NCI-H2081 (cell line): ENCODE measurements at places on chromosomes 3 and 15.
A peak's percentile ranks its signal among the peaks of the same experiment; 100 is the strongest.

DNA sequence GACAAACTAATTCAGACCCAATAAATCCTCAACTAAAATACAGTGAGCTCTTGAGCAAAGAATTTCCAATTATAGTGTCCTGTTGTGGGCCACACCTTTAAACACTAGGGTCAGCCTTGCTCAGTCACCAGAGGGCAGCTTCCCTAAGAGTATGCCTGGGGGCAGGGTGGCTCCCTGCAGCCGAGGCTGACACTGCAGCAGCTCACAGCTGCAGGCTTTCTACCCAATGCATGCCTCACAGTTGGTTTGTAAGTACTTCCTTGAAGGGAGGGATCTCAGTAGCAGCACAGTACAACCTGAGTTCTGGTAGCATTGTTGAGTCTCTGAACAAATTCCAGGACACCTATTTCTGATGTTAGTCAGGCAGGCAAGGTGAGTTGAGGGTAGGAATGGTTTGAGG lies 335.6 kb downstream of the TUSC7 start:
- DNase-seq = no peak

DNA sequence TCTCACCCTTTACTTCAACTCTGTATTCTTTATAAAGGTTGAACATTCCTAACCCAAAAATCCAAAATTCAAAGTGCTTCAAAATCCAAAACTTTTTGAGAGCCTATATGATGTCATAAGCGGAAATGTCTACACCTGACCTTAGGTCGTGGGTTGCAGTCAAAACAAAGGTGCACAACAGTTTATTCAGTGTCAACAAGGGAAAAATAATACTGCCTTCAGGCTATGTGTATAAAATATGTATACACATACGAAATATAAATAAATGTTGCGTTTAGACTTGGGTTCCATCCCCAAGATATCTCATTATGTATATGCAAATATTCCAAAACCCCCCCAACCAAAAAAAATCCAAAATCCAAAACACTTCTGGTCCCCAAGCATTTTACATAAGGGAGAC lies 90.9 kb downstream of the STAG1 start:
- DNase-seq = no peak

DNA sequence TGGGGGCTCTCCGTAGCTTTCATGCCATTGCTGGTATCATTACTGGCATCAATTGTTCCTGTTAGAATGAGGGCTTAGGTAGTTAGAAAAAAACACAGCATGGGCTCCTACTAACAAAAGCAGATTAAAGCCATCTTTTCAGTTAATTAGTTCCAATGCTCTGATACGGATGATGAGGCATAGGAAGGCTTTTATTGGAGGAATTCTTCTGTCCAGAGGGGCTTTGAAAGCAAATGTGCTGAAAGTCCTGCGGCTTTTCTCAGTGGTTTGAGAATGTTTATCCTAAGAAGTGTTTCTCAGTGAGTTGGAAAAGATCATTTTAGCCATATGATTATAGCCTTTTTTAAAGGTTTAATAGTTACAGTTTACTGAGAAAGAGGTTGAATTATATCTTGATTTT lies 198.5 kb downstream of the THSD4 start:
- DNase-seq = no peak

DNA sequence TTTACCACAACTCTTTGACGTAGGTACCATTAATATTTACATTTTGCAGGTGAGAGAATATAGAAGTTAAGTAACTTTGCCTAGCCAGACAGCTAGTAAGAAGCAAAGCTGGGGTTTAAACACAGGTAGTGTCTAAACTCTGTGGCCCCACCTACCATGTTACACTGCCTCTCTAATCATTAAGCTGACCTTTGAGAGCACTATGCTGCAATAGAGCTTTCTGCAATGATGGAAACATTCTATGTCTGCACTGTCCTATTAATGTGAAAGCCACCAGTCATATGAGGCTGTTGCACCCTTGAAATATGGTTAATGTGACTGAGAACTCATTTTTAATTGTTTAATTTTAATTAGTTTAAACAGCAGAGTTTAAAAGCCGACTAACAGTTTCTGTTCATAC lies 6.3 kb upstream of the RARB start:
- no peak for DNase-seq

- DNase-seq = no peak
Observed at GRCh38 chr15:25793354-25794050, 69.6 kb downstream of the ATP10A start.

DNA sequence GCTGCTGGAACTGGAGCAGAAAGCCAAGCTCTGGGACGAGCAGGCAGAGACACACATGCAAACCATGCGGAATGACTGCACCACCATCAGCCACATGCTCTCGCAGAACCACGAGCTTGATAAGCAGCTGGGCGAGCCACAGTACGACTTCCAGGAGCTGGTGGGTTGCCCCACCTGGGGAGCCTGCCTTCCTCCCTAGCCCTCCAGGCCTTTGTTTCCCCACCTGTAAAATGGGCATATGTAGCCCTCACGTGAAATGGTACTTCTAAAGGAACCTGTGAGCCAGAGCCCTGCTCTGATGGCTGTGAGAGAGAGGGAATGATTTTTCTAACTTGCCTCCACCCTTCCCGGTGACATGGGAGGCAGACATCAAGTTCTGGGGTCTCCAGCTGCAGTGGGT lies 44.6 kb upstream of the GOLGA6B start:
- no peak for DNase-seq

DNA sequence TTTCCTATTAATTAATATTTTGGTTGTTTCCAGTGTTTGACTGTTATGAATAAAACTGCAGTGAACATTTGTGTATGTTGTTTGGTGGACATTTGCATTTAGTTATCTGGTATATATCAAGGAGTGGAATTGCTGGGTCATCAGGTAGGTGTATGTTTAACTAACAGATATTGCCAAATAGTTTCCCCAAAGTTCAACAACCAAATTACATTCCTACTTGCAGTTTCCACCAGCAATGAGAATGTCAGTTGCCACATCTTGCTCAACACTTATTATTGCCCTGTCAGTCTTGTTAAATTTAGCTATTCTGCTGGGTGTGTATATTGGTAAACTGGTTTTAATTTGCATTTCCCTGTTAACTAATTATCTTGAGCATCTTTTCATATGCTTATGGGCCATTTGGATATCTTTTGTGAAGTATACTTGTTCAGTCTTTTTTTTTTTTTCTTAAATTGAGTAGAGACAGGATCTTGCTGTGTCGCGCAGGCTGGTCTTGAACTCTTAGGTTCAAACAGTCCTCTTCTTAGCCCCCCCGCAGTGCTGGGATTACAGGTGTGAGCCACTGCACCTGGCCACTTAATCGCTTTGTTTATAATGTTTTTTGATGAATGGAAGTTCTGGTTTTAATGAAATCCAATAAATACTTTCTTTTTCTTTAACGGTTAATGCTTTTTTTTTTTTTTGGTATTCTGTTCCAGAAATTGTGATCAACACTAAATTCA lies 7.9 kb downstream of the FEM1B start:
- DNase-seq = peak; percentile 61

GRCh38 chr3:123169492-123169929 lies 32.2 kb upstream of the SEC22A start:
- DNase-seq = no peak

DNA sequence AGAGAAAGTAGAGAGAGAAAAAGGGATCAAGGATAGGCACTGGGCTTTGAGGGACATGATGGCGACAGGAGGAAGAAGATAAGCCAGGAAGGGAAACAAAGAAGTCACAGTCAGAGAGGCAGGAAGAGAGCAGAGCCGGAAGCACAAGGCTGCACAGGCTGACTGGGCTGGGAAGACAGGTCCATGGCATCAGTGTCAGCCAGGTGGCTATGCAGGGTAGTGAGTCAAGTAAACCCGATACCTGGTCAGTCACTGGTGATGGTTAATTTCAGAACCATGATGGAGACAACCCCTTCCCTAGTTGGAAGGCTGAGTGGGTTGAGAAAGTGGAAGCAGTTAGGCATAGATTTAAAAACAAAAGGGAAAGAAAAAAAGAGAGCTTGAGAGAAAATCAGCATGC lies 203.8 kb downstream of the EPHB1 start:
- DNase-seq = no peak

DNA sequence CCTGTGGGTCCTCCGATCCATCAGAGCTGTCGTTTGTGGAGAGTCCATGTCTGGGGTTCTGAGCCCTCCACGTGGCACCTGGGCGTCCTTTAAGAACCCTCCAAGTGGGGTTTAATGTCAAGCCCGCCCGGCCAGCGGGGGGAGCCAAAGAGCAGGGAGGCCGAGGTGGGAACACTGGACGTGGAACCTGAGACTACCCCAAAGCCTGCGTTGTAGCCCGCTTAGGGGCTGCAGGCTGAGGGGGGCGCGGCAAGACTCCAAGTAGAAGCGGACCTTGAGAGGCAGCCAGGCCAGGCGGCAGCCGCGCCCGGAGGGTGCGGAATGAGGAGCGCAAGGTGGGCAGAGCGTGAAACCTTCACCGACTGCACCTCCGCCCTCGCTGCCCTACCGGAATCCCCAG lies 126.2 kb upstream of the ATP10A start:
- DNase-seq = no peak

DNA sequence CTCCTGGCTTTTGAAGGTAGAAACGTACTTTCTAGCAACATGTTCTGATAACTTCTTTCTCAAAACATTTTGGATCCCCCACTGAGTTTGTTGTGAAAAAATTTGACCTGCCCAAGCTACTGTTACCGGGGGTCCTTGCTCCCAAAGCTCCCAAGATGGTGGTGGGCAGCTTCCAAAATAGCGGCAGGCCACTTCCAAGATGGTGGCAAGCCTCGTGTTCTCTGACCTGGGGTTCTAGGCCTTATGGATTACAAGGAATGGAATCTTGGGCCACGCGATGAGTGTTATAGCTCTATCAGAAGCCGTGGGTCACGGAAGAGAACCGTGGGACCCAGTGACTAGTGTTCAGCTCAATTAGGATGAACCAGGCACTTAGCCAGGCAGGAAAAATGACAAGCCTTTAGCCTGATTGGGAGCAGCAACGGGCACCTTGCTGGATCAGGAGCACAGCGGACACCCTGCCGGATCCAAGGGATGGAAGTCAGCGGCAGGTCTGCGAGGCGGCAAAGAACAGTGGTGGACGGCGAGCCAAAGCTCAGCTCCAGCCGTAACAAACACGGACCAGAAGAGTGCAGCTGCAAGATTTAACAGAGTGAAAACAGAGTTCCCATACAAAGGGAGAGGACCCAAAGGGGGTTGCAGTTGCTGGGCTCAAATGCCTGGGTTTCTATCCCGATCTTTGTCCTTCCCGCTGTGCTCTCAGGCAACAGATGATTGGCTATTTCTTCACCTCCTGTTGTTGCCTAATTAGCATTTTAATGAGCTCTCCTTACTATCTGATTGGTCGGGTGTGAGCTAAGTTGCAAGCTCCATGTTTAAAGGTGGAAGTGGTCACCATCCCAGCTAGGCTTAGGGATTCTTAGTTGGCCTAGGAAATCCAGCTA lies 133.3 kb downstream of the WDR72 start:
- DNase-seq = no peak

- DNase-seq = peak; percentile 39
Observed at GRCh38 chr15:31128919-31129768, 27.6 kb upstream of the TRPM1 start.

- DNase-seq = no peak
Observed at GRCh38 chr3:141915016-141915415, 38.6 kb downstream of the ATP1B3 start.

DNA sequence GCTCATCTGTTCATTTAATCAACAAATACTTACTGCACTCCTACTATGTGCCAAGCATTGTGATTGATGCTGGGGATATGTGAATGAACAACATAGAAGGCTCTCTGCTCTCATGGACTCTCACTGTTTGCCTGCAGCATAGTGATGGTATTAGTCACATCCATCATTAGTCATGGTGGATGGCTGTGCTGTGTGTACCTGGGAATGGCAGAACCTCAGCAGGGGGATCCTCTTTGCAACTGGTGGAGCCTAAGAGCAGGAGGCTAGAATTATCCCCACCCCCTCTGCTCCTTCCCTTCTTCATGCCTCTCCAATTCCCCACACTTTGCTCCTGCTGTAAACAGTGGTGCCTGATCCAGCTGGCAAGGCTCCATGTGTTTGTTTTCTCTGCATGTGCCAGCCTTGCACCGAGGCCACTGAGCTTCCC lies 20.5 kb downstream of the BOC start:
- DNase-seq = peak; percentile 72

DNA sequence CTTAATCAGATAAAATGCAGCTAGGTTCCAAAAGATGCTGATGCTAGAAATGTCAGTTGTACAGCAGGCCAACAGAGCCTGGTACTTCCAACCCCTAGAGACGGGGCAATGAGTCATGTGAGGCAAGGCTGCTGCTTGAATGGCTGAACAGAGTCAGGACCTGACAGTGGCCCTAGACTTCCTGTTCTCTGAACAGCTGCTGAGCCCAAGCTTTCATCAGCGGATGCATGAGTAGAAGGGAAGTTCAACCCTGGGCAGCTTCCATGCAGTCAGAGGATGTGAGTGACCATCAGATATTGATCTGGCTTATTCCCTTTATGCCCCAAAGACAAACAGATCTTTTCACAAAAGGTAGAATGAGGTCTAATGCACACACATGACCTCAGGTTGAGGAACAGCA lies 282.9 kb upstream of the COL8A1 start:
- DNase-seq = no peak

- no peak for DNase-seq
Observed at GRCh38 chr15:72685301-72685924, 569 bp downstream of the HIGD2B start.

GRCh38 chr3:104368760-104369159 lies 997.9 kb upstream of the ALCAM start:
- no peak for DNase-seq

DNA sequence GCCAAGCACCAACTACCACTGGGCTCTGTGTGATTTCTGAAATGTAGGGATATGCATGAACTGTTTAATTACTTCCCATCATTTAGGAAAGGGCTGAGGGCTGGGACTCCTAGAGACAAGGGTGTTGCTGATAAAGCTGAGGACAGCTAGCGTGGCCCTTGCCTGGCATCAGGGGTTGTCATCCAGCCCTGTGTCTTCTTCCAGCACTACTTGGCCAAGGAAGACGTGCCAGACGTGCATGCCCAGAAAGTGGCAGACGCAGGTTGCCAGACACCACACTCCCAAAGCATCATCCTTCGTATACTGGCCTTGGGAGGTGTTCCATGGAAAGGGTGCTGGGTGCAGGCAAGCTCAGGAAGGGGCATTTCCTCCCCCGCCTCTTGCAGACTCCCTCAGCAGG lies 64.8 kb downstream of the LRIG1 start:
- DNase-seq = no peak
